Thoracic aorta (tissue), 2 donors: ENCODE measurements at places on chromosomes 11 and 22.

DNA sequence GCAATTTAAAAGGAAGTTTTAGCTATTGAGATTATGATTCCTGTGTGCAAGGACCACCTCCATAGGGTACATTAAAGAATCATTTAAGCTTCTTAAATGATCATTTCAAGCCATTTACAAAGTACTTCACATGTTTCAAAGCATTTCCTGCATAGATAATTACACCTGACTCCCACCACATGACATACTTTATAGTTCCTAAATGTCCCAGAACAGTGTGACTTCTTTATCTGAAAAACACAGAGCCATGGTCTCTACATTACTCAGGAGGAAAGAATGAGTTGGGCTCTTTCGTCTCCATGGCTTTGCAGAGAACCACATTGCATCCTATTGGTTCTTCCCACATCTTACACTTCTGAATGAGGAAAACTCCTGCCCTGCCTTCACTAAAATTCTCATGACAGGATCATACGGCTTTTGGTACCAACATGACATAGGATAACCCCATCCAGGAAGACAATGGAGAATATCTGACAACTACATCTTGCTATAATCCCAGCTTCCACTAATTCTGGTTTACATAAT lies 88.6 kb downstream of the ETS1 start:
- DNase-seq: no peak

DNA sequence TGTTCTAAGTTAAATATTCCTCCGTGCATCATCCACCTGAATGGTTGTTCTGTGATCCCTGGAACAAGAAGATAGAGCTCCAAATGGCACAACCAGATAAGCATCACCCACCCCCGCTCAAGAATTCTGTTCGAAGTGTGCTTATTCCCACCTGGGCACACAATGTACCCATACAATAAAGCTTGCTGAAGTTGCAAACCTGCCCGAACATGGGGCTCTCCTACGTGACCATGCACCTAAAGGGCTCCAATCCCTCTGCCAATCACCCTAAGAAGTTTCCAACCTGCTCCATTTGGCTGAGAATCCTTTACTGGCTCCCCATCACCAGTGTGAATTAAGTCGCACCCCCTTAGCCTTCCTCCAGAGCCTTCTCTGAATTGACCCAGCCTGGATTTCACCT lies 1157.4 kb downstream of the TBC1D22A start:
- no peak for DNase-seq

DNA sequence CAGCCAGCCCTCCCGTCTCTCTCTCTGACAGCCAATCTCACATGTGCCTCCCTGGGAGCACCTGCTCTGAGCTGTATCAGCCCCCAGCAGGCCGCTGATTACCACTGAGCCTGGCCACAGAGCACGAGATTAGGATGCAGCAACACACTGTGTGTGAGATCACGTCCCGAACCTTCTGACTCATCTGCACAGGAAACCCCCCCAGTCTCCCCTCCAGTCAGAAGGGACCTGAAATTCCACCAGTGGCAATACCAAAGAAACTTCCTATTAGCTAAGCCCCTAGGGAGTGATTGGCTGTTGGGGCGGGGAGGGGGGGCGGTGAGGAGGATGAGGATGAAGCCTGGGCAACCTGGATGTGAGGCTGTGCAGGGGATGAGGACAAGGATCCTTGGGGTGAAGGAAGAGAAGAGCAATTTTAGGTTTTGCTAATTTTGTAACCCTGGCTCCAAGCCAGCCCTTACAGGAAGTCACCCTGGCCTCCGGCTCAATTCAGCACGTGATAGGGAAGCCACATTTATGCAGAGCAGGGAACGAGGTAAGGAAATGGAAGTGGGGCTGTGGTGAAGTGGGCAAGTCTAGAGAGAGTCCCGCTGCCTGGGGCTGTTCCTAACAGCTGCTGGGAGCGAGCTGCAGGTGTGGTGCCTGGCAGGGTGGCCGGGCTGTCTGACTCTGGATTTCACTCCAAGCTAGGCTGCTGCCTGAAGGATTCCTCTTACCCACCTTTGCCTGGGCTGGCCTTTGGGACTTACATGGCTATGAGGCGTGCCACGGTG lies 1.9 kb downstream of the SLC43A3 start:
- DNase-seq: peak; percentile 69

GRCh38 chr11:7559398-7560283 lies 45.8 kb downstream of the PPFIBP2 start:
- DNase-seq: no peak

- no peak for DNase-seq
Observed at GRCh38 chr11:47611348-47611794, 17.2 kb upstream of the C1QTNF4 start.

DNA sequence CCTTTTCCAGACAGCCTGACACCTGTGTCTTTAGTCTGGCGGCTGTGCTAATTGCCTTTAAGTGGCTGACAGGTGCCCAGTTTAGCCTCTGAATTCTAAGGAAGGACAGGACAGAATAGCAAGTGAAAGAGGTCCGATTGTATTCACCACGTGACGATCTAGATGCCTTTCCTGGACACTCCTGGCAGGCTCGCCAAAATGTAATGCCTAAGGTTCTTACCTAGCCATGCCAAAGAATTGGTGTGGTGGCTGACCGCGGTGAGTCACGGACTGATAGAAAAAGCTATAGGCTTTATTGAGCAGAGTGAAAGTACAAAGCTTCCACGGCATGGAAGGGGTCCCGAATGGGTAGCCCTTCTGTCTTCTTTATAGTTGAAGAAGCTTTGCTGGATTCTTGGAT lies 26.7 kb downstream of the ANKRD42 start:
- no peak for DNase-seq

DNA sequence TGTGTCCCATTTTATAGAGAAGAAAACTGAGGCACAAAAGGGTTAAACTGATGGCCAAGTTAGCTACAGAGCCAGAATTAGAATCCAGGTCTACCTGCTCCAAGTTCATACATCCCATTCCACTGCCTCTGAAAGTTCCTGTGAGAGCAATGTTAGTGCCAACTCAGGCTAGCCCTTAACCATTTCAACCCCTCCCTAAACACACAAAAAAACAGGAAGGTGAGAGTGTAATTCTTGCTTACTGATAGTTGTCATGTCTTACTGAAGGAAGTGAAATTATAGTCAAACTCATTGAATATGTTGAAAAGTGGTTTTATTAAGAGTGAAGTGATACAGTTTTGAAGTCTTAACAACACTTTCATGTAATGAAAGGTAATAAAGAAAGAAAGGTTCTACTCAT lies 2.9 kb upstream of the E2F8 start:
- DNase-seq: no peak

GRCh38 chr11:29135504-29135903 lies 881.3 kb downstream of the KCNA4 start:
- no peak for DNase-seq

GRCh38 chr11:120335556-120335907 lies 681 bp upstream of the ARHGEF12 start:
- DNase-seq: no peak
